A549 treated with CpdA at 1 μM for 4 hours (cell line): ENCODE measurements at places on chromosomes 4 and X. TPM values are rescaled to one million over a fixed set of nuclear protein-coding genes. Genes with fewer than 3 reads are reported as not detected.

Gene CFAP47
- total RNA-seq: not detected in 5 replicates

Gene SORBS2
- 0.14 to 0.32 TPM (median 0.29 TPM) in 4 of 5 replicates, not detected in the other for total RNA-seq

Gene PDE6B
- total RNA-seq: not detected in 5 replicates

Gene MAGEA11
- 0.02 TPM in 1 of 5 replicates, not detected in the others for total RNA-seq

Gene RAB9B
- 0.05 TPM in 3 of 5 replicates, not detected in the others for total RNA-seq

Gene DUSP9
- total RNA-seq: 0.83 to 1.7 TPM (median 1.2 TPM) in 5 replicates

Gene TMEM156
- total RNA-seq: 19.3 to 27.3 TPM (median 23.0 TPM) in 5 replicates

Gene PARM1
- total RNA-seq: 0.48 to 0.77 TPM (median 0.64 TPM) in 5 replicates

Gene CDS1
- total RNA-seq: 0.56 to 0.85 TPM (median 0.80 TPM) in 5 replicates

Gene SLC7A11
- total RNA-seq: 30.7 to 40.8 TPM (median 33.3 TPM) in 5 replicates

Gene UGT2B15
- 0.07 to 0.14 TPM (median 0.13 TPM) in 4 of 5 replicates, not detected in the other for total RNA-seq

Gene ZXDB
- 5.9 to 6.3 TPM (median 5.9 TPM) in 5 replicates for total RNA-seq

Gene TLR2
- total RNA-seq: 0.12 to 0.18 TPM (median 0.14 TPM) in 4 of 5 replicates, not detected in the other

Gene RNF212
- 1.2 to 3.6 TPM (median 2.5 TPM) in 5 replicates for total RNA-seq

Gene ETNPPL
- total RNA-seq: not detected in 5 replicates

Gene FDCSP
- not detected in 5 replicates for total RNA-seq

Gene MUC7
- total RNA-seq: not detected in 5 replicates

Gene UBA1
- total RNA-seq: 170 to 203 TPM (median 189 TPM) in 5 replicates

Gene ENPEP
- total RNA-seq: 0.09 to 0.21 TPM (median 0.12 TPM) in 5 replicates

Gene SHROOM4
- total RNA-seq: not detected in 5 replicates

Gene NALF2
- total RNA-seq: 5.2 to 6.4 TPM (median 6.1 TPM) in 5 replicates

Gene AREG
- total RNA-seq: 65.6 to 93.2 TPM (median 79.1 TPM) in 5 replicates

Gene PLXNA3
- 9.0 to 14.6 TPM (median 13.0 TPM) in 5 replicates for total RNA-seq

Gene REST
- 6.8 to 9.4 TPM (median 7.4 TPM) in 5 replicates for total RNA-seq

Gene FAM47A
- total RNA-seq: not detected in 5 replicates

Gene DDIT4L
- total RNA-seq: 0.45 to 0.69 TPM (median 0.55 TPM) in 5 replicates

Gene UNC5C
- 0.01 TPM in 2 of 5 replicates, not detected in the others for total RNA-seq

Gene PRSS12
- total RNA-seq: 0.13 to 0.40 TPM (median 0.24 TPM) in 5 replicates

Gene SPANXB1
- 2.7 to 4.0 TPM (median 3.2 TPM) in 5 replicates for total RNA-seq

Gene ATP10D
- 2.7 to 4.8 TPM (median 3.3 TPM) in 5 replicates for total RNA-seq

Gene TGIF2LX
- total RNA-seq: not detected in 5 replicates

Gene FGFBP2
- total RNA-seq: not detected in 5 replicates

Gene XG
- not detected in 5 replicates for total RNA-seq

Gene MAB21L2
- total RNA-seq: not detected in 5 replicates

Gene GIMD1
- total RNA-seq: not detected in 5 replicates

Gene IL15
- total RNA-seq: 9.5 to 11.2 TPM (median 10.1 TPM) in 5 replicates

Gene EGFL6
- not detected in 5 replicates for total RNA-seq

Gene HMGN5
- 1.9 to 4.1 TPM (median 3.4 TPM) in 5 replicates for total RNA-seq

Gene NPY1R
- total RNA-seq: 0.08 to 0.21 TPM in 2 of 5 replicates, not detected in the others

Gene PDZD4
- total RNA-seq: 2.7 to 3.5 TPM (median 3.0 TPM) in 5 replicates

Gene COX7B2
- not detected in 5 replicates for total RNA-seq

Gene OTUD6A
- total RNA-seq: not detected in 5 replicates

Gene AMOT
- 0.02 to 0.54 TPM (median 0.07 TPM) in 3 of 5 replicates, not detected in the others for total RNA-seq

Gene NHSL2
- 0.33 to 0.49 TPM (median 0.42 TPM) in 5 replicates for total RNA-seq

Gene PAGE4
- total RNA-seq: not detected in 5 replicates

Gene NUDT6
- total RNA-seq: 6.0 to 6.7 TPM (median 6.2 TPM) in 5 replicates

Gene RASGEF1B
- total RNA-seq: not detected in 5 replicates

Gene TRIML2
- total RNA-seq: 57.1 to 89.8 TPM (median 73.7 TPM) in 5 replicates

Gene MAGEA12
- 0.08 to 0.19 TPM (median 0.16 TPM) in 5 replicates for total RNA-seq

Gene ZNF732
- not detected in 5 replicates for total RNA-seq

Gene CLIC2
- total RNA-seq: 0.12 to 0.19 TPM (median 0.14 TPM) in 4 of 5 replicates, not detected in the other

Gene MAGED2
- total RNA-seq: 69.6 to 86.8 TPM (median 77.1 TPM) in 5 replicates

Gene TBC1D9
- 6.6 to 8.4 TPM (median 7.4 TPM) in 5 replicates for total RNA-seq

Gene PGAM4
- 0.26 to 0.50 TPM (median 0.38 TPM) in 4 of 5 replicates, not detected in the other for total RNA-seq

Gene RHOXF1
- not detected in 5 replicates for total RNA-seq
